NK-92 treated with Interleukin-12 subunit alpha and Interleukin-12 subunit beta, amount 100 ng/mL, for 24 hours (cell line): ENCODE measurements at places on chromosomes 5 and 9.

DNA sequence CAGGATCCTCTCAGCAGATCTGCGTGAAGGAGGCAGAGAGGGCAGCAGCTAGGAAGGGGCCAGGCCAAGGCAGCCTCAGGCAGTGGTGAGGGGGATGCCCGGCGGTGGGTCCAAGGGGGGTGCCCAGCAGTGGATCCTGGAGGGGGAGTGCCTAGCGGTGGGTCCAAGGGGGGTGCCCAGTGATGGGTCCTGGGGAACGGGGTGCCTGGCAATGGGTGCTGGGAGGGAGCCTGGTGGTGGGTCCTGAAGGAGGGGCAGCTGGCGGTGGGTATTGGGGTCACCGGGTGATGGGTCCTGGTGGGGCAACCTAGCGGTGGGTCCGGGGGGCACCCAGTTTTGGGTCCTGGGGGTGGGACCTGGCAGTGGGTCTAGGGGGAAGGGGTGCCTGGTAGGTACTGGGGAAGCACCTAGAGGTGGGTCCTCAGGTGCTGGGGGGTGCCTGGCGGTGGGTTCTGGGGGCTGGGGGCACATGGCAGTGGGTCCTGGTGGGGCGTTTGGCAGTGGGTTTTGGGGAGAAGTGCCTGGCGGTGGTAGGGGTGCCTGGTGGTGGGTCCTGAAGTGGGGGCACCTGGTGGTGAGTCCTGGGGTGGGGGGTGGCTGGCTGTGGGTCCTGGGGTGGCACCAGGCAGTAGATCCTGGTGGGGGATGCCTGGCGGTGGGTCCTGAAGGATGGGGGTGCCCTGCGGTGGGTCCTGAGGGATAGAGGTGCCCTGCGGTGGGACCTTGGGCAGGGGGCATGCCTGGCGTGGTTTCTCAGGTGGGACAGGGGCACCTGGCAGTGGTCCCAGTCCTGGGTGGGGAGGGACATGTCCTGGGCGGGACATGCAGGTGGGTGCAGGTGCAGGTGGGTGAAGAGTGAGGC lies 1.9 kb downstream of the LRRC14B start:
- no peak for DNase-seq

- DNase-seq, result no peak
Measured at GRCh38 chr5:82421119-82421518, 143.0 kb upstream of the RPS23 start.

DNA sequence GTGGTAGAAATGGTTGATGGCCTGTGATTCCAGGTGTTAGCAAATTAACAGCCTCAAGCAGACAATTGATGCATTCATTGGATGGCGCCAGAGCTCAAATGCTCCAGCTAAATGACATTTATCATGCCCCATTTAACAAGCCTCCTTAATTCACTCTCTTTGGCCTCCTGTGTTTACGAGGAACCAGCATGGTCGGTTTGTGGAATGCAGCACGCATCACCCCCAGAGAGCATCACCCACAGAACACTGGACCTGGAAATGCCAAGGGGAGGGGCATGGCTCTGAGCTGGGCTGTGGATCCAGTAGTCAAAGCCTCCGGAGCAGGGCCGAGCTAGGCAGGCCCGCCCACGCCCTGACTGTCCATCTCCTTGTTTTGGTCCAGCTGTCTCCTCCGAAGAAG lies 434.0 kb downstream of the GADD45G start:
- DNase-seq, result no peak

- peak; percentile 13 for DNase-seq
Measured at GRCh38 chr5:87120518-87121303, 147.0 kb upstream of the RASA1 start.

- DNase-seq, result no peak
Measured at GRCh38 chr5:64947031-64947430, 178.3 kb downstream of the CWC27 start.

GRCh38 chr5:36739751-36740221 lies 133.4 kb downstream of the SLC1A3 start:
- peak; percentile 5 for DNase-seq

GRCh38 chr9:112885324-112885723 lies 5.4 kb downstream of the SLC46A2 start:
- no peak for DNase-seq

- no peak for DNase-seq
Measured at GRCh38 chr5:153745778-153746395, 255.4 kb downstream of the GRIA1 start.

GRCh38 chr9:120857481-120857880 lies 14.8 kb upstream of the PSMD5 start:
- no peak for DNase-seq

- no peak for DNase-seq
Measured at GRCh38 chr9:93116072-93116961, 17.7 kb downstream of the NINJ1 start.

DNA sequence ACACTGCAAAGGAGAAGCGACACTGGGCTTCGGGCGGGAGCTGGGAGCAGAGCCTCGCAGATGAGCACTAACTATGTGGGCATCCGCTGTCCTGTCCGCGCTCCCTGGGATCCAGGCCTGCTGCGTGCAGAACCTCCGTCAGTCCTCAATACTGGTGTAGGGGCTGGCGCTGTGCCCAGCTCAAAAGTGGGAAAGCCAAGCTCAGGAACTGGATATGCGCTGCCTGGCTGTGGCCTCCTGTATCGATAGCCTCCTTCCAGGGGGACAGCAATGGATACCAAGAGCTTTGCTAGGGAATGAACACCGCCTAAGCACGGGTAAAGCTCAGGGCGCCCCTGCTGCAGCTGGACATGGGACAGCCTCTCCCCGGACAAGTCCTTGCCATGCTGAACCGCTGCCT lies 270.4 kb downstream of the NSG2 start:
- DNase-seq, result no peak

DNA sequence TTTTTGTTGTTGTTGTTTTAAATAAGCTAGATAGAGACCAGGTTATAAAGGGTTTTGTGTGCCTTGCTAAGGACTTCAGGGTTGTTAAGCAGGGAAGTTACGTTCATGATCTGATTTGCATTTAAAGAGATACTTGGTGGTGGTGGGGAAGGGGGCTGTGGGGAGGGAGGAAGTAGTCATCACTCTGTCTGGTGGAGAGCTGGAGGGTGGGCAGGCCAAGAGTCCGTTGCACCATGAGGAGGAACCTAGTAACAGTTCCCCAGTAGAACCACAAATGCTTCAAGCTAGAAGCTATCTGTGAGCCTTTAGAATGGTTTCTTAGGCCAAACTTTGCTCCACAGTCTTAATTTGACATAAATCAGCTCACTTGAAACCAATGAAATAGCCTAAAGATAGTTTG lies 18.7 kb upstream of the ROPN1L start:
- no peak for DNase-seq

GRCh38 chr9:131296906-131297500 lies 7.5 kb downstream of the PLPP7 start:
- DNase-seq, result no peak

DNA sequence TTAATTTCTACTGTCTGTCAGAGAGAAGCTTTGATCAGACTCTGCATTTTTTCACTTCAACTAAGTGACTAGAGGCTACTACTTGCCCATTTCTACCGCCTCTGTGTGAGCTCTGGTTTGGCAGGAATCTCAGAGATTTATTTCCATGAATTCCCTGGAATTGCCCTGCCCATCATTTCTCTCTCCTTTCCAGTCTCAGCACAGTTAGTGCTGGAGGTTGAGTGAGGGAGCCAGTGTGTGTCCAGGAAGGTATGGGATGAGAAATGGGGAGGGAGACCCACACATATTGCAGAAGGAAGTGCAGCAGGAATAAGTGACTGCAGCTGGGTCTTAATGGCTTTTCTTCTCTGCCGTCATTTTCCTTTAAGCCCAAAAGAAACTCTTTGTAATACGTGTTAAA lies 443.1 kb upstream of the ZNF462 start:
- DNase-seq, result no peak

DNA sequence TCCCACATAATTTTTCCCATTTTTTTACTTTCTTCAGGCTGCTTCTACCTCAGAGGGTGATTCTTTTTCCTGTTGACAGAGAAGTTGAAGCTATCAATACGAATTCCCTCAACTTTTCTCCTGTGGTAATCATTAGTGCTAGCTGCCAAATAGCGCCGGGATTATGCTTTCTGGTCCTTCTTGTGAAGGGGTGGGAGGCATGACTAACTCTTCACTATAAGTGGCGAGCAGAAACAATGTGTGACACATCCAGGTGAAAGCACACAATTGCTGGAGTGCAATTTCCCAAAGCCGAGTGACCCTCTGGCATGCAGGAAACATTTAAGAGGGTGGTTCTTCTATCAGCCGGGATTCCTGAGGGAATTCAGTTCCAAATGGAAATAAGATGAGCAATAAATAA lies 56.0 kb downstream of the TRPC7 start:
- no peak for DNase-seq

DNA sequence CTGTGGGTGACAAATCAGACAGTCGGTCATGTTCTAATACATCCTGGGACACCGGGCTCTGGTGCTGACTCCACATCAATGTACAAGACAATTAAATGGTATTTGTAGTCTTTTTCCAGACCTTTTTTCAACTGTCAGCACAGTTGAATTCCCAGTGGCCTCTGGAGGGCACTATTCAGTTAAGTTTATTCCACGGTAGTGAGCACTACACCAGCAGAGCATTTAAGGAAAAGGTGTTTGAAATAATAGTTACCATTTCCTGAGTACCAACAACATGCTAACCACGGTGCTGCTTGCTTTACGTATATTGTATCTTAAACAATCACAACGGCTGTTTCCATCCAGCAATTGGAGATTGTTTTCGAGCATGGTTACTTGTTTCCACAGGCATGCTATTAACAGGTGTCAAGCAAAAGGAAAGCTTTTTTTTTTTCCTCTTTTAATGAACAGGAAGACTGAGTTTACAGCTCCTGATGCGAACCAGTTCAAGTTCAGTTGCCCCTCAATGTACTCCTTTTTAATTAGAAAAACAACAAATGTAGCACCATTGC lies 186.7 kb downstream of the PDZD2 start:
- no peak for DNase-seq

DNA sequence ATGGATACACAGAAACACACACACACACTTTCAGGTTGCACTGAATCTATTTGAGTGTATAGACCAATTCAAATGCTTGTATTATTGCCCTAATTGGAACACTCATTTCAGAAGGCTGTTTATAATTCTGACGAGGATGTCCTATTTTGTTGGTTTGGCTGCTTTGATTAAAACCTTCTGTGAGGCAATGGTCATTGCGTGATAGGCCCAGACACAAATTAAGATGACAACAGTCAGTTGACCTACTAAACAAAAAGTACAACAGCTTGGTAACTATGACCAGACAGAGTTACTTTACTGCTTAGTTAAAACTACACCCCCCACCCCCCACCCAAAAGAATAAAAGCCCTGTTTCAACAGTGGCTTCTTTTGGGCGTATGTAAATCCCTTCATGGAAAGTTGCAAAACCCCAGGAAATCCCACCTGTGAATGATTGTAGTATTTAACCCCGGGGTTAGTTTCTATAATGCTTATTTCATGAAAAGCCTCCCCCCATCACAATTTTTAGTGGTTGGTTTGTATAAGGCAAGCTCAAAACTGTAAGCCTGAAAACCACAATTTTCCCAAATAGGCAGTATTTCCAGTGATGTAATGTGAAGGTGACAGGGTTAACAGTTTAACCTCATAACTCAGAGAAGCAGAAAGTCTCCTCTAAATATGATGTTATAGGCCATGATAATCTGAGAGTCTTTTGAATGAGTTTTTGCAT lies 340.8 kb downstream of the FGF10 start:
- no peak for DNase-seq

GRCh38 chr9:97293207-97293721 lies 14.2 kb upstream of the CCDC180 start:
- no peak for DNase-seq

GRCh38 chr5:14364576-14365472 lies 216.8 kb upstream of the OTULINL start:
- no peak for DNase-seq

GRCh38 chr5:100683881-100684280 lies 148.7 kb downstream of the FAM174A start:
- DNase-seq, result no peak

- no peak for DNase-seq
Measured at GRCh38 chr9:77011973-77012821, 7.3 kb upstream of the FOXB2 start.

- no peak for DNase-seq
Measured at GRCh38 chr5:109141222-109142200, 268.3 kb downstream of the PJA2 start.
